NCI-H1417 (cell line): ENCODE measurements at places on chromosomes 16 and 17.

DNA sequence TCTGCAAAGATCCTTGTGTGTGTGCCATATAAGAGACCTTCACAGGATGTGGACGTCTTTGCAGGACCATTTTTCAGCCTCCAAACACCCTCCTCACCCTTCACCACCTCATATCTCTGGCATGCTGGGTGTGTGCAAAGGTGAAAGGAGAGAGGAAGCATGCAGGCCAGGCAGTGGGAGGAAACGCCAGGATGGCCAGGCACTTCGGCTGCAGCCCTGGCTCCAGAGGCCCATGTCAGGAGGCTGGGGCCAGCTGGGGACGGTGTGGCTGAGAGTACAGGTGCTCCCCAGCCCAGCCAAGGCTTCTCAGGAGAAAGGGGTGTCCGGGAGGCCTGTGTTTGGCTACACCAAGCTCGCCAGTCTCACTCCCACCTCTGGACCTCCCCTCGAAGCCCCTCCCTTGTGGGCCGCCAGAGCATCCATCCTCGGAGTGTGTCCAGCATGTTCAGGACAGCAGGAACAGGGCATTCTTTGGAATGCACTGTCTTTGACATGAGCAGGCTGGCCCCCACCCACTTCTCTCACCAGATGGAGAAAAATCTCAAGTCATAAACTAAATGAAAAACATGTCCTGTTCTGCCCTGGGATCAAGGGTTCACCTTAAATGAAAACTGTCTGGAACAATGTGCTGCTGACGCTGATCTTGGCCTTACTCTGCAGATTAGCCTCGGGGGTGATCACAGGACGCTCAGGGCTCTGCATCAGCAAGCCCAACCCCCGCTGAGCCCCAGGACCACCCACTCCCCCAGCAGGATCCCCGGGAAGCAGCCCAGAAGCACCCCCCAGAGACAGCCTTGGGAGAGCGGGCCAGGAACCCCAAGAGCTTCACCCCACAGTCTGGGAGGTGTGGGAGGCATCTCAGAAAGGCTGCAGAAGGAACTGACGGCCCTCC, 15.9 kb downstream of the PEMT start:
- DNase-seq, result no peak

GRCh38 chr17:76781056-76781982, 43.4 kb downstream of the MFSD11 start:
- no peak for DNase-seq

DNA sequence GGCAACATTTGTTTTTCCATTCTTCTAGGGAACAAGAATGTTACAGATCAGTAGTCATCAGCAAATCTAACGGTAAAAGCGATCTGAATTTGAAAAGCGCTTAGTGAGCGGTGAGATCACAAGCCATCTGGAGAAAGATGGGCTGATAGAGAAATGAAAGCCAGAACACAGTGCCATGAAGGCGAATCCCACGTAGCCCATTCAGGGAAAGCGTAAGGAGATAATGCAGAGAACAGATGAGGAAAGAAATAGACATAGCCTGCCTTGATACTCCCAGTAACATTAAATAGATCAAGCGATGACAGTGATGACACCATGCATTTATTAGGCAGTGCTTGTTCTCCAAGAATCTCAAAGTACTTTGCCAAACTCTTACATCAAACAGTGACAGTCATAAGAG, 183.1 kb upstream of the PSMD7 start:
- no peak for DNase-seq

- peak; percentile 91 for DNase-seq
Observed at GRCh38 chr17:30831663-30832437, at the start of gene ATAD5. TSS of gene ATAD5 (plus strand) at chr17:30831966. CDS start at chr17:30832348, 382 bp downstream.

DNA sequence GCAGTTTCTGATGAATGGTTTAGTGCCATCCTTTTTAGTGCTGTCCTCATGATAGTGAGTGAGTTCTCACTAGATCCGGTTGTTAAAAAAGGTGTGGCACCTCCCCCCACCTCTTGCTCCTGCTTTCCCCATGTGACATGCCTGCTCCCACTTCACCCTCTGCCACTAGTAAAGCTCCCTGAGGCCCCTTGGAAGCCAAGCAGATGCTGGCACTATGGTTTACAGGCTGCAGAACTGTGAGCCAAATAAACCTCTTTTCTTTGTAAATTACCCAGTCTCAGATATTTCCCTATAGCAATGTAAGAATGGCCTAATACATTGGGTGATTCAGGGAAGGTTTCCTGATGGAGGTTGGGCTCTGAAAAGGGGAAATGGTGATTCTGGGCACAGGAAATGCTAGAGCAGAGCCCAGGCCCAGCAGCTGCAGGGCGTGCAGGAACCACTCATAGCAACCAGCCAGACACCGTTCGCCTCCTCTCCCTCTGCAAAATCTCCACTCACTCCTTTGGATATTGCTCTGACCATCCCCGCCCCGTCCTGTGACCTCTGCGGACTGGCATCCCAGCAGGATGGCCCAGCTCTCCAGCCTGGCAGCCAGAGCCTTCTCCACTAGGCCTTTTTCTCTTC, 2.6 kb upstream of the ADORA2B start:
- no peak for DNase-seq

- no peak for DNase-seq
Observed at GRCh38 chr16:54503856-54504219, 217.3 kb upstream of the IRX3 start.

DNA sequence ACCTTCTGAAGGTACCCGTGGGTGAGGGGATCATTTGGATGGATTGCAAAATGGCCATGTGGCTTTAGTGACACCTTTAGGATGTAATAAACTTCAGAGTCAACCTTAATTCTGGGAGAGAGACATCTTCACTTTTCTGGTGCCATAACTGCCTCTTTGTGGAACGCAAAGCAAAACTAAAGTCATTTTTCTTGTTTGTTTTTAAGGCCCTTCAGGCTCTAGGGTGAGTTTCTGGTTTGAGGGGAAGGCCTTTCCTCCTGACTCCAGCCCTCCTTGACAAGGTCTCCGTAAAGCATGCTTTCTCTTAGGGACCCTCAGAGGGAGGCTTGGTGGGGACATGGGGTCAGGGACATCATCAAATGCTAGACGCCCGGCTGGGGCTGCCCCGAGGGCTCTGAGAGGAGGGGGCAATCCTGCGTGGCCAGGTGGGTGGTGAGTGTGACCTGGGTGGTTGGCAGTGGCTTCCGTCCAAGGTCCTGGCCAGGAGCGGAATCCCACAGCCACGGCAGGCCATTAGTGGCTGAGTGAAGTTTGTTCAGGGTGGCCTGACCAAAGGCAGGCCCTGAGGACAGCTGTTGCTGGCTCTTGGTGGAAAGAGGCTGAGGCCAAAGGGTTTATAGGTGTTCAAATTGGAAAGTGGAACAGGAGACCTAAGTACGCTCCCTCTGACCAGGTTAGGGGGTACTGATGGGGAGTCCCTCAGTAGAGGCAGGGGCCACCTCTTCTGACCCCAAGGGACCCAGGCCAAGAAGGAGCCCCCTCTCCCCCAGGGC, 112.2 kb downstream of the METRNL start:
- no peak for DNase-seq

DNA sequence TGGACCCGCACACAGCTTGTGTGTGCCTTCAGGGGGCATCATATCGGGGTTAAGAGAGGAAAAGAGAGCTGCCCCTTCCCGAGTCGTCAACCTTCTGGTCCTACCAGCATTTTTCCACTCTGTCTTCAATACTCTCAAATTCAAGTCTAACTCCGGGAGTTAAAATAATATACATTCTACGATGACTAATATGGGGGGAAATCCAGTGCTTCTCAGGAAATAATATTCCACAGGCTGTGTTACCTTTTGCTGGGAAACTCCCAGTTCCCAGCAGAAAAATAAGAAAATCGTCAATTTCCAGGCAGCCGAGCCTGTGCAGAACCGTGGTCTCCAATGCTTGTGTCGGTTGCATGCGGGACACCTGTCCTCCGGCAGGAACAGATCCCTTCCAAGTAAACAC, 105.0 kb upstream of the FOXF1 start:
- no peak for DNase-seq

DNA sequence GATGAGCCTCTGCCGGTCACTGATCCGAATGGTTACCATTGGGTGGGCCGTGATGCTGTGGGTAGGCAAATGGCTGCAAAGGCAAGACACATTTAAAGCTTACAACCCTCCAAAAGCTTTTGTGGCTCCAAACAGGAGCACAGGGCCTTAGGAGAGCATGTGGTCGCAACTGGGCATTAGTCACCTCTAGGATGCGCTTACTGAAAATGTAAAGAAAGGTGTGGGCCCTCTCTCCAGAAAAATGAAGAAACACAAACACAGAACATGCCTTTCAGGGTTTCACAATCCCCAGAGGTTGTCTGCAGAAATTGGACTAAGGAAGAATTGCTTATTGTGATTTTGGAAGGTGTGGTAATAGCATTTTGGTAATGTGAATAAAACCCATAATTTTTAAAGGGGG, 86.7 kb upstream of the ATP2A3 start:
- DNase-seq, result no peak

- DNase-seq, result peak; percentile 37
Observed at GRCh38 chr17:3964203-3965117, at the start of gene ATP2A3. TSS of gene ATP2A3 (minus strand) at chr17:3964437. CDS start at chr17:3964291, 146 bp downstream.

- no peak for DNase-seq
Observed at GRCh38 chr16:88681084-88681680, 5.1 kb downstream of the SNAI3 start.

DNA sequence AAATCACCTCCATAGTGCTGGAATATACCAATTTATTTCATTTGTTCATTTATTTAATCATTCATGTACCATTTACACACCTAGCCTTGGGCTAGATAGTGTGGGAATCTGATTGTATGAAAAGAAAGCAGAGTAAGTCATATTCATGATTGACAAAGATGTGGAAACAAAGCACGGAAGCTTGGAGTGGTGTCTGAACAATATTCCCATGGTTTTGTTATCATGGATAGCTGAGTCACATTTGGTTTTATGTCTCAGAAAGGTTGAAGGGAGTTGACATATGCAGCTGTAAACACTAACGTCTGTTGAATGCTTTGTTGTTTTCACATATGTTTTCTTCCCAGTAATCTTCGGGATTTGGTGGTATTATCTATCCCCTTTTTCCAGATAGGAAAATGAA, 76.6 kb downstream of the MAP2K4 start:
- DNase-seq, result no peak

GRCh38 chr16:11163761-11164261, 92.2 kb downstream of the SOCS1 start:
- no peak for DNase-seq

GRCh38 chr16:48450367-48450766, 65.2 kb upstream of the SIAH1 start:
- DNase-seq, result no peak

- no peak for DNase-seq
Observed at GRCh38 chr16:58077796-58078195, 51.4 kb downstream of the CFAP20 start.

DNA sequence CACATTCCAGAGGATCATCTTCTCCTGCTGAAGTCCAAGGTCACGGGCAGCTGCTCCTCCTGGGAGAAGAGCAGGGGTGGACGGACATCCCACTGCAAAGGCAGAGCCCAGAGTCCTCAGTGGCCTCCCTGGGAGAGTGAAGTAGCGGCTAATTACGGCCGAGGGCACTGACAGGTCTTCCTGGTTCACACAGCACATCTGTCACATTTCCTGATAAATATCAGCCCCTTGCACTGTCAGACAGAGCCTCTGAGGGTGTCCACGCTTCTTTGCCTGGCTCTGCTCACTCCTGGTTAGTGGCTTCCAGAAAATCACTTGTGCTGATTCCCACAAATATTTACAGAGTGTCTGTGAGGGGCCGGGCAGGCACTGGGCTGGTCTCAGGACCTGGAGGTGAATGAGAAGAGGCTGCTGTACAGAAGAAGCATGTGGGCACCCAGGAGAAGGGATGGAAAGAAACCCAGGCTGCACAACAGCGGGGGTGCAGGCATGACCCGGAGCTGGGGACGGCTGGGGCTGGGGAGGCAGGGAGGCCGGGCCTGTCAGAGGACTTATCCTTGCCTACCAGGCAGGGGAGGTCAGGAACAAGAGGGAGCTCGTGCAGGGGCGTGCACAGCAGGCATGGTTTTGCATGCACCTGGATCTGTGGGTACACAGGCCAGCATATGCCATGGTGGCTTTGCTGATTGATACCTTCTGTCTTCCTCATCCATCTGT, 258.2 kb upstream of the TNRC6C start:
- DNase-seq, result no peak

- DNase-seq, result peak; percentile 44
Observed at GRCh38 chr17:42928714-42929496, 28.3 kb downstream of the G6PC1 start.

DNA sequence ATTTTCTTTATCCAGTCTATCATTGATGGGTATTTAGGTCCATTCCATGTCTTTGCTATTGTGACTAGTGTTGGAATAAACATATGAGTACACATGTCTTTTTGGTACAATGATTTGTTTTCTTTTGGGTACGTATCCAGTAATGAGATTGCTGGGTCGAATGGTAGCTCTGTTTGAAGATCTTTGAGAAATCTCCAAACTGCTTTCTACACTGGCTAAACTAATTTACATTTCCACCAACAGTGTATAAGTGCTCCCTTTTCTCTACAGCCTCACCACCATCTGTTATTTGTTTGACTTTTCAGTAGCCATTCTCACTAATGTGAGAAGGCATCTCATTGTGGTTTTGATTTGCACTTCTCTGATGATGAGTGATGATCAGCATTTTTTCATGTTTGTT, 103.7 kb downstream of the GOSR1 start:
- DNase-seq, result no peak

GRCh38 chr16:56626685-56627084, 1.1 kb downstream of the MT1E start:
- DNase-seq, result no peak

GRCh38 chr17:48110761-48111160, 3.2 kb downstream of the SNX11 start:
- no peak for DNase-seq

DNA sequence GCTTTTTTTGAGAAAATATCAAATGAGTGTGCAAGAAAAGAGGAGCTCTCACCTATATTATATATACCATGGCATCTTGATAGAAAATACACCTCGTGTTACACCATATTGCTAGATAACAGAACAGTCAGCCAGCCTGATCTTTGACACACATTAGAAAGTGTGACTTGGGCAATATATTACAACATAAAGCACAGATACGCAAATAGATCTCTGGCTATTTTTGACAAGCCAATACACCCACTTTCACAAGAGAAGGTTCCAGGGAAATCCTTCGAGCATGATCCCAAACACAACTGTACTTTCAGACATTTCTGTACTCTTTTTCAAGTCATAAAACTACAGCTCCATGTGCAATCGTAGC, 9.4 kb downstream of the GGA2 start:
- no peak for DNase-seq

- DNase-seq, result no peak
Observed at GRCh38 chr17:68297195-68297594, 5.9 kb downstream of the ARSG start.

DNA sequence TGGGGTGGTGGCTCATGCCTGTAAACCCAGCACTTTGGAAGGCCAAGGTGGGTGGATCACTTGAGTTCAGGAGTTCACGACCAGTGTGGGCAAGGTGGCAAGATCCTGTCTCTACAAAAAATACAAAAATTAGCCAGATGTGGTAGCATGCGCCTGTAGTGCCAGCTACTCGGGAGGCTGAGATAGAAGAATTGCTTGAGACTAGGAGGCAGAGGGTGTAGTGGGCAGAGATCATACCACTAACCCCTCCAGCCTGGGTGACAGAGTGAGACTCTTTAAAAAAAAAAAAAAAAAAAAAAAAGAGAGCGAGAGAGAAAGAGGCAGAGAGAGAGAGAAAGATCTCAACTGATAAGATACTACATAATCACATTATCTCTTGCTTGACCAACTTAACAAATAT, 45.9 kb downstream of the KANSL1 start:
- no peak for DNase-seq
